ENCODE measurements at places on chromosomes 12 and 14. TPM values are rescaled to one million over a fixed set of nuclear protein-coding genes. Genes with fewer than 3 reads are reported as not detected.

DNA sequence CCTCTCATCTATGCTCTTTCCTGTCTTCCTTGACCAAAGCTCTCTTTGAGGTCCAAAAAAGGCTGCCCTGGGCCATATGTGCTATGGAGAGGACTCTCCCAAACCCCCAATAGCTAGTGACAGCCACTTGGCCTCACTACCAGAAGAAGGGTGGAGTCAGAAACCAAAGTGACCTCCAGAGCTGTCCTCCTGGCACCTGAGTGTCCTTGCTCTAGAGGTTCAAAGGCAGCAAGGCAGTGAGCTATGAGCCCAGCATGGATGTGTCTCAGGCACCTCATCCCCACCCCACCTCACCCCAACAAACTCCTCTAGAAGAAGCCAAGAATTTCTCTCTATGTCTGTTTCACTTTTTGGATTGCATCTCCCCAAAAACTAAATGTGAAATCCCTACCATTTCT is 4.1 kb upstream of the AQP5 start:
- DNase-seq, result no peak
- H3K4me3 ChIP-seq, result no peak overlapping the region
- H3K36me3 ChIP-seq, result no peaks in the 10 kb centered on the region
- no peak overlapping the region for H3K27ac ChIP-seq

- no peak overlapping the region for H3K27ac ChIP-seq
- H3K4me3 ChIP-seq, result no peak overlapping the region
- no peaks in the 10 kb centered on the region for H3K36me3 ChIP-seq
- no peaks in the 10 kb centered on the region for H3K27me3 ChIP-seq
Observed at GRCh38 chr12:92369636-92370035, 224.0 kb upstream of the BTG1 start.

LRRIQ1 gene
- total RNA-seq, result 0.19 TPM

P2RX2 gene
- not detected for total RNA-seq

TTC9 gene
- 2.9 TPM for total RNA-seq

DNA sequence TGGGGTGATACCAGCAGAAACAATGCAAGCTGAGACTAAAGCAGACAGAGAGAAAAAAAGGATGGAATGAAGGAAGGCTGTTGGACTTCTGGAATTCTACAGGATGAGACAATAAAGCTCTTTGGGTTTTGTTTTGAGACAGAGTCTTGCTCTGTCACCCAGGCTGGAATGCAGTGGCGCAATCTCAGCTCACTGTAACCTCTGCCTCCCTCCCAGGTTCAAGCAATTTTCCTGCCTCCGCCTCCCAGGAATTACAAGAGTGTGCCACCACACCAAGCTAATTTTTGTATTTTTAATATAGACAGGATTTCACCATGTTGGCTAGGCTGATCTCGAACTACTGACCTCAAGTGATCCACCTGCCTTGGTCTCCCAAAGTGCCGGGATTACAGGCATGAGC is 115.4 kb downstream of the EXOC5 start:
- no peaks in the 10 kb centered on the region for H3K27me3 ChIP-seq
- no peak overlapping the region for H3K4me3 ChIP-seq
- no peak overlapping the region for H3K27ac ChIP-seq
- H3K4me1 ChIP-seq, result no peaks in the 10 kb centered on the region
- DNase-seq, result no peak
- no peaks in the 10 kb centered on the region for H3K36me3 ChIP-seq

DNA sequence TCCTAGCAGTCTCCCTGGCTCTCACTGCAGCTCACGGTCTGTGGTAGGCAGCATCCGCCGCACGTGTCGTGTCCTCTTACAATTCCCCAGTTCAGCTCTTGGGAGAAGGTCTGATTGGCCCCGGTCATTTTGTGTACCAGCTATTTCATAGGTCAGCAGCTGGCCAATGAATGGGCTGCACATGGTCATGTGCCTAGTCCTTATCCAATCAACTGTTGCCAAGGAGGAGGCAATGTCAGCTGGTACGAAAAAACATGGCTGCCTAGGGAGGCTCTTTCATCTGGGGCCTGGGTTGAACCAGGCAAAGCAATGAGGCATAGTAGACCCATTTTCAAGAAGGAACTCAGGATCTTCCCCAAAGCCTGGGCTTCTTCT is 46.1 kb downstream of the RNFT2 start:
- no peaks in the 10 kb centered on the region for H3K36me3 ChIP-seq
- H3K4me1 ChIP-seq, result no peaks in the 10 kb centered on the region
- no peak overlapping the region for H3K4me3 ChIP-seq
- DNase-seq, result no peak

CCDC177 gene
- total RNA-seq, result not detected
